Uterus (tissue), 4 donors: ENCODE measurements at places on chromosomes 11 and 22.
A peak's percentile ranks its signal among the peaks of the same experiment; 100 is the strongest.

DNA sequence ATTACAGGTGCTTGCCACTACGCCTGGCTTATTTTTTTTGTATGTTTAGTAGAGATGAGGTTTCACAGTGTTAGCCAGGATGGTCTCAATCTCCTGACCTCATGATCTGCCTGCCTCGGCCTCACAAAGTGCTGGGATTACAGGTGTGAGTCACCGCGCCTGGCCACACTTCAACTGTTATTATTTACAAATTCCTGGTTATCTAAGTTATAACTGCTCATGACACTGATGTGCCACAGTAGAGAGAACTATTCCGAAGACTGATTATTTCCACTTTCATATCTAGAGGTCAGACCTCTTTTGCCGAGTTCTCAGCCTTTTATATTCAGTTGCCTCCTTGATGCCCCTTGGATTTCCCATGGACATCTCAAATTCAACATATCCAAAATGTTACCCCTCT, 3.9 kb upstream of the NUP160 start:
- H3K27me3 ChIP-seq: no peaks in the 10 kb centered on the region
- H3K4me1 ChIP-seq: no peaks in the 10 kb centered on the region
- no peak for DNase-seq
- no peak overlapping the region for H3K4me3 ChIP-seq

GRCh38 chr11:94211261-94211830, 82.7 kb downstream of the PANX1 start:
- no peaks in the 10 kb centered on the region for H3K27me3 ChIP-seq
- no peak overlapping the region for H3K27ac ChIP-seq
- no peaks in the 10 kb centered on the region for H3K4me1 ChIP-seq
- H3K4me3 ChIP-seq: no peak overlapping the region
- H3K36me3 ChIP-seq: no peaks in the 10 kb centered on the region
- no peak for DNase-seq

DNA sequence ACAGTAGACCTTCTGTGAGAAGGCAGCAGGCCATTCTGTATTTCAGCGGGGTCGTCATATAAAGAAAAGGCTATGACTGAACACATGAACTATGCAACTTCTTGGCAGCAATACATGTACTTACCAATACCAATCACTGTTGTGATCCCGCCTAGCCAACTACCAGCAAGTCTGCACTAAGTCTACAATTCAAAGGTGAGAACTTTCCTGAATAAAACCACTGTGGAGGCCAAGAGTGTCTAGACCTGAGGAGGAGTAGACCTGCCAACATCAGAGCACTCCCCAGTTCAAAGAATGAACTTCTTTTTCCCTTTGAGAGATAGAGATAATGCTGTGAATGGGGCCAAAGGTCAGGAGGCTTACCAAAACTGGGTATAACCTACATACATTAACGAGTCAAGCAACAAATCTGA, 108.2 kb downstream of the SIK3 start:
- no peaks in the 10 kb centered on the region for H3K36me3 ChIP-seq
- no peaks in the 10 kb centered on the region for H3K4me1 ChIP-seq
- peak overlapping the region; percentile 87 for H3K27ac ChIP-seq
- no peak for DNase-seq
- no peak overlapping the region for H3K4me3 ChIP-seq

- no peak overlapping the region for H3K27ac ChIP-seq
- H3K36me3 ChIP-seq: no peaks in the 10 kb centered on the region
- no peak for DNase-seq
- no peaks in the 10 kb centered on the region for H3K27me3 ChIP-seq
- no peak overlapping the region for H3K4me3 ChIP-seq
These were observed 832.2 kb downstream of the NTM start for GRCh38 chr11:132202621-132203020.

DNA sequence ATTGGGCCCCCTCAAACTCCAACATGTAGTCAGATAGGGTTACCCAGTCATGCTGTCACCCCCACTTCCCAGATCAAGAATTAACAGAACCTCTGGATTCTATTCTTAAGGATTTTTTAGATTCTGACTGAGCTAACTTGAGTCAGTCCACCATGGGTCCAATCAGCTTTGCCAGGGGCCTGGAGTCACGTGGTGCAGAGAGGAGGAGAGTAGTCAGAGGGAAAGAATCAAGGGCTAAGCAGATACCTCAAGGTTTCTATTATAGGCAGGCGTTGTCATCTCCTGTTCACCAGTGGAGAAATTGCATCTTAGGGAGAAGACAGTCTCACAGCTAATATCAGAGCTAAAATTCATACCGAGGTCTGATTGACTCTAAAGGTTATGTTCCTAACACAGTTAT, 28.2 kb downstream of the FZD4 start:
- no peak for DNase-seq
- no peak overlapping the region for H3K4me3 ChIP-seq
- no peaks in the 10 kb centered on the region for H3K36me3 ChIP-seq
- H3K27me3 ChIP-seq: no peaks in the 10 kb centered on the region
- no peak overlapping the region for H3K27ac ChIP-seq
- H3K4me1 ChIP-seq: no peaks in the 10 kb centered on the region

DNA sequence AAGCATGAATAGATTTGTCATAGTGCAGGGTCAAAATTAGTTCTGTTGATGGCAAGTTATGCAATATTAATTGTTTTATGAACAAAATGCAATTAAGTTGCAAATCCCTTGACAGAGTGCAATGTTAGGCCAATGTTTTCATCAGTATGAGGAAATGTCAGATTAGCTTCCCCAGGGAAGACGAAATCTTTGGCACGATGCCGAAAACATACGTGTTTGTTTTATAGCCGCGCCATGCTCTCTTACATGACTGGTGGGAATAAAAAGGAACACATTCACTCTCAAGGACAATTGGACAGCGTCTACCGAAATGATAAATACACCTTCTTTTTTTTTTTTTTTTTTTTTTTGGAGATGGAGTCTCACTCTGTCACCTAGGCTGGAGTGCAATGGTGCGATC, 27.0 kb downstream of the MFNG start:
- H3K27ac ChIP-seq: no peak overlapping the region
- H3K36me3 ChIP-seq: no peaks in the 10 kb centered on the region
- no peak overlapping the region for H3K4me3 ChIP-seq
- no peaks in the 10 kb centered on the region for H3K27me3 ChIP-seq
- no peak for DNase-seq
- no peaks in the 10 kb centered on the region for H3K4me1 ChIP-seq

DNA sequence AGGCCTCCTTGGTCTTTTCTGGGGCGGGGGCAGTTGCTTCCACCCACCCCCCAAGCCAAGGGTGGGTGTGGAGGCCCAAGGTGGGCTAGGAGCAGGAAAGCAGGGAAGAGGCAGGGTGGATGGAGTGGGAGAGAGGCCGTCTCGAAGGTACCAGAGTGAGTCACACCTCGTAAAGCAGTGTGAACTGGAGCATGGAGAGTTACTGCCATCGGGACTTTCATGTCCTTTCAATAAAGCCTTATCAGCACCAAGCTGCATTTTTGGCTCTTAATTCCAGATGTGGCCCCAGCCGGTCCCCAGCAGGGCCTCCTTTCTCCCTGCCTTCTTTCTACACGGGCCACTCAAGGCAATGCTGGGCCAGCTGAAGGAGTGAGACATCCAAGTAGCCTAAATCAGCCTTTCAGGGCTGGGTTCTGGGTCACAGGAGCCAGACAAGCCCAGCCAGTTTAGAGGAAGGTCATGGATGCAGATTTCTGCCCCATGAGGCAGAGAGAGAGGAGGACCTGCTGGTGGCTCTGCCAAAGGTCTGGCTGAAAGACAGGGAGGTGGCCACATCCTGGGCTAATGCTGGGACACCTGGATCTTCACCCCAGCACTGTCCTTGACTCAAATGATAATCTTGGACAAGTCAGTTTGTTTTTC, 59.0 kb upstream of the CD82 start:
- H3K4me1 ChIP-seq: no peaks in the 10 kb centered on the region
- H3K36me3 ChIP-seq: no peaks in the 10 kb centered on the region
- H3K27ac ChIP-seq: no peak overlapping the region
- no peaks in the 10 kb centered on the region for H3K27me3 ChIP-seq
- DNase-seq: no peak

DNA sequence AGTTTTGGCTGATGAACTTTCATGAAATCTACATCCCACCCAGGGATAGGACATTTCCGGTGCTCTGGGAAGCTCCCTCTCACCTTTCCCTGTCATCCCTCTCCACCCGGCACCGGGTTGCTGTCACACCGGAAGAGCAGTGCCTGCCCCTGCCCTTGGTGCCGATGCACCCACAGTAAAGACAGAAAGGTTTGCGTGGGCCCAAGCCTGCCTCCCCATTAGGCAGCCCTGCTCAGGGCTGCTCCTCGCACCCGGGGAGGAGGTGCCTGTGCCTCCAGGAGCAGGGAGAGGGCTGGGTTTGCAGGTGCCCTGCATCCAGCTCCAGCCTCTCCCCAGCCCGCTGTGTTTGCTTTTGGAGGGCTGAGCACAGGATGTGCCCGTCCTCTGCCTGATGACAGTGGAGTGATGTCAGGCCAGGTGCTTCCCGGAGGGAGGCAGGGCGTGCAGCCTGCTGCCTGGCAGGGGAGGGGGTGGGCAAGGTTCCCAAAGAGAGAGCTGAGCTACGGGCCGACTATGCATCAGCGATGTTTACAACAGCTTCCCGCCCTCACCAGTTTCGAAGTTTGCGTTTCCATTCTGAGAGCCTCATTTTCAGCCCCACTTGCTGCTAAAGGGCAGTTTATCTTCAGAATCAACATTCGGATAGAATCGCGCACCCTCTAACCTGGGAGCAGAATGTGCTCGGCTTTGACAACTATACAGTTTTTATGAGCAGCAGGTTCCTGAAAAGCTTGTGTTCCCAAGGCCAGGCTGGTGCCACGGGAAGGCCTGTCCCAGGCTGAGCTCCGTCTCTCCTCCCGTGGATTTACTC, 83.2 kb upstream of the CLDN5 start:
- H3K27ac ChIP-seq: peak overlapping the region; percentile 50
- H3K36me3 ChIP-seq: no peaks in the 10 kb centered on the region
- no peaks in the 10 kb centered on the region for H3K27me3 ChIP-seq
- peak; percentile 68 for DNase-seq
- H3K4me1 ChIP-seq: no peaks in the 10 kb centered on the region

DNA sequence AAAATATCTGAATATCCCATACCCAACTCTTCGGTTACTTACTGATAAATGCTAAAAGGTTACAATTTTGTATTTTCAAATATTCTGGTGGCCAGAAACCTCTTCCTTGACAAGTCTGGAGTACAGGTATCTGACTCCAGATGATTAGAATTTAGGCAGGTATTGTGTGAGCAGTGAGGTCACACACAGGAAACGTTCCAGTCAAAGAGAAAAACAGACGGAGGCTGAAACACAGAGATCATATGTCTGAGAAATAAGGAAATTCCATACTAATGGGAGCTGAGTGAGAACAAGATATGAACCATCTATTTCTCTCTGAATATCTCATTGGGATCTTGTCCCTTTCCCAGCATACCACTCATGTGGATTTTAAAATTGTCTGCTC, 89.4 kb upstream of the IGLL5 start:
- no peaks in the 10 kb centered on the region for H3K4me1 ChIP-seq
- no peaks in the 10 kb centered on the region for H3K36me3 ChIP-seq
- H3K27me3 ChIP-seq: no peaks in the 10 kb centered on the region
- DNase-seq: no peak
- H3K27ac ChIP-seq: no peak overlapping the region

GRCh38 chr11:114162719-114163123, 103.2 kb downstream of the ZBTB16 start:
- no peaks in the 10 kb centered on the region for H3K36me3 ChIP-seq
- no peak overlapping the region for H3K4me3 ChIP-seq
- H3K27ac ChIP-seq: peak overlapping the region; percentile 98
- H3K27me3 ChIP-seq: no peaks in the 10 kb centered on the region
- DNase-seq: peak; percentile 93

DNA sequence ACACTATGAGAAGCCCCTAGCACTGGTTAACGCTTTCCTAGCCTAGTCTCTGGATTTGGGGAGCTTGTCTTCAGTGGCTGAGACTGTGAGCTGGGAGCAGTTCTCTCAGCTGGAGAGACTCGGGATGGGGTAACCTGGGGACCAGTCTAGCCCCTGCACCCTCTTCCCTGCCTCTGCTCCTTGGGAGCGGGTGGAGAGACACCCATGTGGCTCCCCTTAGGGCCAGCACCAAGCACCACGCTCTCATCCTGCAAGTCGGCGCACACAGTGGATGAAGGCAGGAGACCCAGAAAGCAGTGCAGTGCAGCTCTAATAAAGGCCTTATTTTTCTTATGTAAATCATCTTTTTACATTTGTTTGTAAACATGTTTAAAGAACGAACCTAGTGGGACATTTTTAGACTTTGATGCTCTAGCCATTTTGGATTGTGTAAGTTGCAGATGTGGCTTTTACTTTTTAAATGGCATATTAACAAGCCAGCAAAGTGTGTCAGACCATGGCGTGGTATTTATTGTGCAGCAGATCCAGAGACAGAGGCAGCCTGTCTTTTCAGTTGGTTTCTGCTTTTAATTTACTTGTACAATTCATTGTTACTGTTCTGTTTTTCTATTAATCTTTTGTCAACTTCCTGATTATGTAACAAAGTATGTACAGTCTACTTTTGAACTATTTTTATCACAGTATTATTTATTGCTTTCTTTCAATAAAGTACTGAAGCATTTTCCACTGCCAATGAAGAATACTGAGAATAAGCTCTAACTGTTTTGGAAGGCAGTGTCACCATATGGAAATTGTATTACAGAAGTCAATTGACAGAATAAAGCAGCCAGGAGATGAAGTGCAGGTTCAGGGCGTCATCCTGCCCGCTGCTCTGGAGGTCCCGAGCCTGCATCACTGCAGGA, 14.4 kb upstream of the CTTN start:
- DNase-seq: no peak
- H3K36me3 ChIP-seq: no peaks in the 10 kb centered on the region
- H3K27me3 ChIP-seq: no peaks in the 10 kb centered on the region
- no peaks in the 10 kb centered on the region for H3K4me1 ChIP-seq

DNA sequence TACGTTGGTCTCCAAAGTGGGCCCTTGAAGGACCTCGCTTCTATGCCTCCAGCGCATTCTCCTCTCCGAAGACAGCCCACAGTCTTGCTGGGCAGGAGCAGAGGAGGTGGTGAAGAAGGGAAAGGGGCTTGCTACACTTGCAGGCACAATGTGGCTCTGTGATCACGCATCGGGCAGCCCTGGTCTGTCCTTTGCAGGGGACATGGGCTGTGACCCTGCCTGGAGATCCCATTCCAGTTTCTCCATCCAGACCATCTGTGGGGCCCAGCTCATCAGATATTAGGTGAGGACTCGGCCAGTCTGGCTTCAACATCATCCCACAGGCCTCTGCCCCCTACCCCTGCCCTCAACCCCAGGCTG, 810 bp downstream of the APOA1 start:
- no peak for DNase-seq
- H3K27ac ChIP-seq: peak overlapping the region; percentile 34
- H3K4me1 ChIP-seq: peaks cover 5% of the 10 kb centered on the region

DNA sequence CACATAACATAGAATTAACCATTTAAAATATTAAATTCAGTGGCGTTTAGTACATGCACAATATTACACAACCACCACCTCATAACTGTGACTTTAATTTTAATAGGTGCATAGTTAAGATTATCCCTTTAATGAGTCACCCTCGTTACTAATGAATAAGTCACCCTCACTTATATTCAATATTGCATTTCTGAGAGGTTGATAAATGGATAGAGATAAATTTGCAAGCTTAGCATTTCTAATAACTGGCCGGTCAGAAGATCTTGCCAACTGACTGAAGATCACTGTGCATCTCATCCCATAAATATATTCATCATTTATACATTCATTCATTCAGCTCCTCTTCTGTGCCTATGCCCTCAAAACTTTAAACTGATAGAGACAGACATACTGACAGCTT, 243.7 kb downstream of the TTC28 start:
- H3K27ac ChIP-seq: no peak overlapping the region
- DNase-seq: no peak
- H3K36me3 ChIP-seq: no peaks in the 10 kb centered on the region
- H3K4me3 ChIP-seq: no peak overlapping the region

- H3K4me1 ChIP-seq: no peaks in the 10 kb centered on the region
- no peak overlapping the region for H3K27ac ChIP-seq
- H3K36me3 ChIP-seq: no peaks in the 10 kb centered on the region
- no peak for DNase-seq
- H3K4me3 ChIP-seq: no peak overlapping the region
These were observed 12.5 kb downstream of the USH1C start for GRCh38 chr11:17531636-17532113.
